ENCODE measurements at places on chromosomes 5 and 9. TPM values are rescaled to one million over a fixed set of nuclear protein-coding genes. Genes with fewer than 3 reads are reported as not detected.

The SV2C gene
- total RNA-seq, result 0.18 TPM

The TRIM36 gene
- 48.5 TPM for total RNA-seq

The RGS14 gene
- 22.6 TPM for total RNA-seq

The IL31RA gene
- total RNA-seq, result not detected

The VCAN gene
- 10.5 TPM for total RNA-seq

The PCDHGC5 gene
- total RNA-seq, result not detected

The DIPK1B gene
- total RNA-seq, result 3.4 TPM

The C9orf153 gene
- total RNA-seq, result not detected

The KCNN2 gene
- total RNA-seq, result not detected

The DMRT3 gene
- total RNA-seq, result not detected

The NUTM2G gene
- total RNA-seq, result not detected

The PSD2 gene
- not detected for total RNA-seq

The DOK3 gene
- total RNA-seq, result 3.2 TPM

The SHISAL2B gene
- not detected for total RNA-seq

The DCTN3 gene
- 43.8 TPM for total RNA-seq

The PCA3 gene
- not detected for total RNA-seq

The GPR150 gene
- total RNA-seq, result 4.1 TPM

The GARIN3 gene
- total RNA-seq, result not detected

The NUTM2F gene
- total RNA-seq, result not detected

The CLIC3 gene
- not detected for total RNA-seq
